Cerebellar cortex (tissue), 1 donor: ENCODE measurements at places on chromosomes 3 and 15.

DNA sequence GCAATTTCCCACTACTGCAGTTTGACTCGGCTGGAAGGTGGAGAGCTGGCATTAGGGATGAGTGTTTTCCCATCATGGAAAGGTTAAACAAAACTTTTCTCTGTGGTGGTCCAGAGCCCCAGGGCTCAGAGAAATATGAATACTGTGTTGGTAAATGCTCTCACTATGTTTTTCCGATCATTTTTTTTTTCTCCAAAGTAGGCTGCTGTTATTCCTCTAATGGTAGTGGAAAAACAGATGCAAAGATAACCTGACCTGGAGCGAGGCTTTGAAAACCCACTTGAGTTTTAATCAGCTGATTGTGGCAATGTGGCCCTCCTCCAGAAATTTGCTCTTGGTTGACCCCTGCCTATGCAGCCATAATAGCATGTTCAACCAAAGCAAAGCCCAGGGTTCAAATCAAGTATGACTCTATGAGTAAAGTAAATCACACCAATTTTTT is 320.8 kb upstream of the CTNNB1 start:
- no peak for DNase-seq

DNA sequence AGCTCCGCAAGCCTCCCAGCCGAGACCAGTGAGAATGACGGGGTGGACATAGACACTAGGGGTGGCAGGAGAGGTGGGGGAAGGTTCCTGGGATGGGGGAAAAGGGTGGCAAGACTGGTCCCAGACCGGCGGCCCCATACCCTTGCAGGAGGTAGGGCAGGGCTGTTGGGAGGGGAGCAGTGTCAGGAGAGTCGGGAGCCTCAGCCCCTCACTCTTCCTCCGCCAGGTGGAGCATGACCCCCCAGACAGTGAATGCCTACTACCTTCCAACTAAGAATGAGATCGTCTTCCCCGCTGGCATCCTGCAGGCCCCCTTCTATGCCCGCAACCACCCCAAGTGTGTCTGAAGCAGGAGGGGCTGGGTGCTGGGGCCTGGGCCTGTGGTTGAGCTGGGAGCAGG is 8.7 kb upstream of the PSMD2 start:
- DNase-seq, result no peak

DNA sequence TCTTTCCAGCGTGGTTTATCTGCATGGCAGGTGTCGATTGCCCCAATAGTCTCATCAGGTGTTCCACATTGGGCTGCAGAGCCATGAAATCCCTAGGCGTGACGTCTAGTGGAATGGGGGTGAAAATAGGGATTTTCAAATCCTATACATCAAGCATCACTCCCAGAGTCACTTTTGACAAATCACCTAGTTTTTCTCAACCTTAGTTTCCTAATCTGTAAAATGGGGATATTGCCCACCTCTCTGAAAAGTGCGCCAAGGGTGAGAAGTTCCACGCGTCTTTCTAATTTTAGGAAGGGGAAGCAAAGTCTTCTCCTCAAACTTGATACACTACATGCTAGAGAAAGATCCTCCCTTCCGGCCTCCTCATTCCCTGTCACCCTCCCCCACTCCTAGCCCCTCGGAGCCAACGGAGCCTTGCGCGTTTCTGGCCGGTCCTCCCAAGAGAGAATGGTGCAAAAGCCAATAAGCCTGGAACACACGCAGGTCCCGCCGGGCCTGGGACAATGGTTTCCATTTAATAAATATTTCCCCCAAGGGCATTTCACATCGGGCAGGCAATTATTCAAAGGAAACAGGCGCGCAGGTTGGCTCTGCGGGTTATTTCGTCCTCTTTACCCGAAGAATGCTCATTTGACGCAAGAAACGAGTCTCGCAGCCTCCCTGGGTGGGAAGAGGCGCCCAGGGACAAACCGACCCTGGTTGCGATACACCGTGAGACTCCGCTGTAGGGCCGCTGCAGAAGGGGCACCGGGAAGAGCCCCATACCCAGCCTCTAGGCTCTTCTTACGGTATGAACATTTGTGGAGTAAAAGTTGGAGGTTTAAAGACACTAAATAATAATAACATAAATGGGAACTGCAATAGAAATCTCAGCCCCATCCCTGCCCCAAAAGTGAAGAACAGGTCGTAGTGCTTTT is 1.2 kb upstream of the SOX14 start:
- no peak for DNase-seq

DNA sequence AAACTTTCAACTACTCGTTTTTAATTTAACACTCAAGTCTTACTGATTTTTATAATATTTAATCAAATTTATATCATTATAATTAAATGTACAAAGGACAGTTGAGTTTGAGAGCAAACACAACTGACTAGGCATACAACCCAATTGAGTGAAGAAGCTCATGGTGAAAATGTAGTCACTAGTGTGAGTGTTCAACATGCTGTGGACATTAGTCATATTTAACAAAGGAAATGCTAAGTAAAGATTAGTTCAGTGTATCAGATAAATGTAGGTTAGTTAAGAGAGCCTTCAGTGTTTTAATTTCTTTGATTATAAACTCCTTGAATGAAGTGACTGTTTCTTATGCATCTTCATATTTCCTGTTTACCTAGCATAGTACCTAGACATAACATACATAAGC is 444.2 kb upstream of the GOLIM4 start:
- no peak for DNase-seq

- DNase-seq, result no peak
These were observed 83.4 kb downstream of the AQR start for GRCh38 chr15:34886134-34886533.

DNA sequence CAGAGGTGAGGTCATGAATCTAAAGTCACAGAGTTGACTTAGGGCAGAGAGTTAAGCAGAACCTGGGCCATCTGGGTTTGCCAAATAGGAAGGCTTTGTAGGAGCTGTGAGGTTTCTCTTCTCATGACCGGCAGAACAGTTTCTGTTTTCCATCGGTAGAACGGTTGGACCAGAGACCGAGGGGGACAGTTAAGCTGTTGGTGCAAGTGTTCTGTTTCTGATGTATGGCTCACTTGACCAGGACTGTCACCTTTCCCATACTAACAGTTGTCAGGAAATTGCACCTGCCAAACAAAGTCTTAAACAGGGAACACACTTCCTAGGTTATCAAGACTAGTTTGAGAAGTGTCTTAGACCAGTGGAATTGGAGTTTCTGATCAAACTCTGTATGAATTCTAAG is 158.3 kb downstream of the PDCD6IP start:
- DNase-seq, result no peak

- no peak for DNase-seq
These were observed 146.3 kb upstream of the CTDSPL start for GRCh38 chr3:37715358-37715757.
